ENCODE measurements at places on chromosomes 5 and 9.

DNA sequence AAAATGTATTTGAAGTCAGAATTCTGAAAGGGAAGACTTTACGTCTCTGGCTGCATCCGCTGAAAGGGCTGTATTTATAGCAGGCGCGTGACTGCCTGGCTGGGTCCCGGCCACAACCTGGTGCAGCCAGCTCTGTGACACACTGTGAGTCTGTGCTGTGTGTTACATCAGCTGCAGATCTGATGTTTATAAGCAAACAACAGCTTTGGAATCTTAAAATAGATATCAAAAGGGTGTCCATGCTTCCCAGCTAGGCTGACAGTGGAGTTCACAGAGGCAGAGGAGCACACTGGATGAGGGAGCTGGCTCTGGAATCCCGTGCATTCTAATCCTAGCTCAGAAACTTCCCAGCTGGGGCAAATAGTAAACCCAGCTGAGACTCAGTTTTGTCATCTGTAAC lies 433.4 kb upstream of the BRINP1 start:
- peak; percentile 19 for DNase-seq

- DNase-seq: no peak
Measured at GRCh38 chr5:20050262-20050661, 62.3 kb upstream of the CDH18 start.

- DNase-seq: peak; percentile 1
Measured at GRCh38 chr9:135126451-135127187, 39.2 kb downstream of the OLFM1 start.

DNA sequence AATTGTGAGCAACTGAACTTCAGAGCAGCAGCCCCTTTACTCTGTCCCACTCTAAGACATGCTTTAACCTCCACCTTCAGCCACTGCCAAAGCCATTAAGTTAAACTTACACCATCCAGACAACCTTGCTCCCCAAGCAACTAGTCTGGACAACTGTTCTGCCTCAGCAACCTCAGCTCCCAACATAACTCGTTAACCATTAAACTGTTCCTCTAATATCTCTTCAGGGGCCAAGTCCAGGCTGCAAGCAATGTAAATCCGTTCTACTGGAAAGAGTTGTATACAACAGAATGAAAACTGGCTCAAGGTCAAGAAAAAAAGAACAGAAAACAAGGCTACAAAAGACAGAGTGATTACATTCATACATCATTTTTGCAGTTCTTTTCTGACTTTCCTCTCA lies 131.7 kb upstream of the TARS1 start:
- DNase-seq: no peak

DNA sequence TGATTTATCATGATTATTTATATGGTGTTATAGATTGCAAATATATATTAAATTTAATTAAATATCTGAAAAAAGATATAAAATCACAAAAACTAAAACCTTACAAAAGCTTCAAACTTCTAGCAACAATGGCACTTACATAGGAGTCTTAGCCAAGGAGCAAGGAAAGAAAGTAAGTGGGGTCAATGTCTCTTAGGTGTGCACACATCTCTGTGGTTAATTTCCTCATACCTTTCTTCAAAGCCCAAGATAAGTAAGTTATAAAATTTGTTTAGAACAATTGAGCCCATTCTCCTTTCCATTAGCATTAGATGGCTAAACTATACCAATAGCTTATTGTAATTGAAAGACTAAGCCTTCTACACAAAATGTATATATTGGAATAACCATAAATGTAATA lies 161.6 kb upstream of the PDE4D start:
- no peak for DNase-seq

GRCh38 chr5:151110992-151111391 lies 30.2 kb upstream of the TNIP1 start:
- DNase-seq: no peak

DNA sequence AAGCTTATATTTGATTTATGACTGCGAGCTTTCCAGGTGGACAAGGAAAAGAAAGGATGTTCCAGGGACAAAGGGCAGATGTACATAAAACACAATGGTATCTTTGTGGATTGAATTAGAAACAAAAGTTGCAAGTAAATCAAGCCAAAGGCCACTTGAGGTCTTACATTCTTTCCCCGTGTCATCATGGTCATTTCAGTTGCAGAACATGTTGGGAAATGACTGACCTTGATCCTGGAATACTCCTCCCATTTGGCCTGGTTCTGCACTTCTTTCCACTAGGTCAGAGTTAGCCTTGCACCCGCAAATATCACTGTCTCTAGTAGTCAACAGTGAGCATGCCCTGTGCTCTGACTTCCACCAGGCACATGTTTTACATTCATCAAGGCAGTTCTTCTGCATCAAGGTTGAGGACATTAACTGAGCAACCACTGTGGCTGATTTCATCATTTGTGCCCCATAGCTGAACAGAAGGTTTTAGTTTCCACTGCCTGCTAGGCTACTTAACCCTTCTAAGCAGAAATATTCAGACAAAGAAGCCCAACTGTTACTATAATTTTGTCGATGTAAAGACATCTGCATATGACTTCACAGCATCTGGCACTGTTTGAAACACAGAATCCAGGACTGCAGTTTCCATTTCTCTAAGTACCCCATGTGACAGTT lies 1161.7 kb upstream of the DMAC1 start:
- DNase-seq: no peak
